Fibroblast of skin of abdomen (primary cell): ENCODE measurements at places on chromosomes 16 and 17.

DNA sequence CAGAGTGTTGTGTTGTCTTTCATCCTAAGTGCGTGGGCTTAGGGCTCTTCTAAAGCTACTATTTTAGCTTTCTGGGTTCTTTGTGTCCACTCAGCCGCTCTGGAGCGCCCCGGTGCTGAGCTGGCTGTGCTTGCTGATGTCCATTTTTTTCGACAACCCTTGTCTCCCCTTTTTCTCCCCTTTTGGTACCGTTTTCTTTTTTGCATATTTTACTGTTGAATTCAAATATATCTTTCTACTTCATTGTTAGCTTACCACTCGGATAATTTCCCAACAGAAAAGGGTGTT lies 1.2 kb downstream of the SRRM2 start:
- DNase-seq, result no peak

DNA sequence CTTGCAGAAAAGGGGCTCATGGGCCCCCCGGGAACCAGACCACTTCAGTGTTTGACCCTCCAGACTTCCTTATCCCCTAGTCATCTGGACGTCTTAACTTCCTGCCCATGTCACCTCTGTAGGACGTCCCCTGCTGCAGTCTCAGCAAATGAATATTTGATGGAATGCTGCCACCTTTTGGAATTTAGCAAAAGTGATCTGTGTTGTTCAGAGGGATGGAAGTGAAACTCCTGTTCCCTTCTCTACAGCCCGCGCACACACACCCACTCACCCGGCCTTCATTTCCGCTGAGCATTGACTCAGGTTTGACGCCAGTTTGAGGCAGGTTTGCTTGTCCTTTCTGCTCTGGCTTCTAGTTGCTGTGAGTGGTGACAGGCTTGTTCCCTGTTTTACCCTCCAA lies 507.2 kb upstream of the EEF2KMT start:
- DNase-seq, result no peak

DNA sequence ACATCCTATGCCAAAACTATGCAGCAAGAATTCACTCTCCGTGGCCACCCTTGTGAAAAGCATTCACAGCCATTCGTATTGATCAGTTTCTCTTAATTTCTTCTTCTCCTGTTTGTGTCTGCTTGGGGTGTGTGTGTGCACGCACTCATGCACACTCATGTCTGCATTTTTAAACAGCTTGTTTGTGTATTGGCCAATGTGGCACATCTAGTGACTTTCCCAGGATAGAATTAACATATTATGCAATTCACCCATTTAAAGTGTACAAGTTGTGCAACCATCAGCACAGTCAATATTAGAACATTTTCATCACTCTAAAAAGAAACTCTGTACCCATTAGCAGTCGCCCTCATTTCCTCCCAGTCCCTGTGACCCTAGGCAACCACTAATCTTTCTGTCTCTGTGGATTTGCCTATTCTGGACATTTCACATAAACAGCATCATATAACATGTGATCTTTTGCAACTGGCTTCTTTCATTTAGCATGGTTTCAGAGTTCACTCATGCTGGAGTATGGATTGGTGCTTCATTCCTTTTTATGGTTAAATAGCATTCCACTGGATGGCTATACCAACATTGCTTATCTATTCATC lies 20.1 kb downstream of the IRX3 start:
- DNase-seq, result no peak

DNA sequence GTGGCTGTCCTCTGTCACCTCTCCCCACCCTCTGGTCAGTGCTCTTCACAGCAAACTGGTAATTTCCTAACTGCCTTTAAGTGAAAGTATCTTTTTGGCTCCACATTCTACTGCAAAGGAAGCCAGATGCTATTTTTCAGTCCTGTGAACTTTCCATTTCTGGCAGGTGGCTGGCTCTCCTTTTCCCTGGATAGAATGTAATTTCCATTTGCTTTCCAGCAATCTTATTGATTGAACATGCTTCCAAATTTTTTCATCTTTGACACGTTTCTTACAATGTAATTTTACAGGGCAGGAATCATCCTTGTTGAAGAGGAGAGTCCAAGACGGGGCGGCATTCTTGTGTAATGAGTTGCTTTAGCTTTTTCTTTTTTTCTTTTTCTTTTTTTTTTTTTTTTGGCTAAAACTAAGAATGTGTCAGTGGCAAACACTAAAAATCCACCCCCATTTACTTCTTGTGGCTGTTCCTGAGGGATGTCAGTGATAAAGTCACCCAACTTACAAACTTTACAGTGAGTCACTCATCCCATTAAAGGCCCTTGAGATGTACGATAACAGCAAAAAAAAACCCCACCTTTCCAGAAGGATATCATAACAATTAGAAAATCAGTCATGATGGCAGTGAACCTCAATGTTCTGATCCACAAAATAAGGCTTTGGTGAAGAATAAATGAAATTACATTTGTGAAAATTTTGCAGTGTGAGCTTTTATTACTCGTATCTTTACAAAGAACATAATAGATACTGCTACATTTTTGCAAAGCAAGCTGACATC lies 29.4 kb upstream of the PRKCA start:
- DNase-seq, result peak; percentile 89

DNA sequence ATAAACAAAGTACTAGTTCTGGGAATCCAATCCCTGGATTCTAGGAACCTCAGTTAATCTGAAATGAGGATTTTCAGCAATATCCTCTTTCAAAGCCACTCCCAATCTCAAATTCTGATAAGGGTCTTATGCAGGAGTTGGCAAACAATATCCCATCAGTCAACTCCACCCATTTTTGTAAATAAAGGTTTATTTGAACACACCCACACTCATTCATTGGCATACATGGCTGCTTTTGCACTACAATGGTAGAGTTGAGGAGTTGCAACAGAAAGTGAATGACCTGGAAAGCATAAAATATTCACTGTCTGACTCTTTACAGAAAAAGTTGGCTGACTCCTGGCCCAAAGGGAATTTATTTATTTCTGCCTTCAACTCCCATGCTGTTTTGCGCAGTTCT lies 157.7 kb upstream of the CDH11 start:
- DNase-seq, result no peak

- DNase-seq, result no peak
These were observed 28.6 kb upstream of the NDRG4 start for GRCh38 chr16:58471209-58471975.

- no peak for DNase-seq
These were observed 9.5 kb downstream of the BCAR1 start for GRCh38 chr16:75241955-75242354.

GRCh38 chr16:81901484-81901883 lies 109.8 kb downstream of the SDR42E1 start:
- DNase-seq, result no peak

DNA sequence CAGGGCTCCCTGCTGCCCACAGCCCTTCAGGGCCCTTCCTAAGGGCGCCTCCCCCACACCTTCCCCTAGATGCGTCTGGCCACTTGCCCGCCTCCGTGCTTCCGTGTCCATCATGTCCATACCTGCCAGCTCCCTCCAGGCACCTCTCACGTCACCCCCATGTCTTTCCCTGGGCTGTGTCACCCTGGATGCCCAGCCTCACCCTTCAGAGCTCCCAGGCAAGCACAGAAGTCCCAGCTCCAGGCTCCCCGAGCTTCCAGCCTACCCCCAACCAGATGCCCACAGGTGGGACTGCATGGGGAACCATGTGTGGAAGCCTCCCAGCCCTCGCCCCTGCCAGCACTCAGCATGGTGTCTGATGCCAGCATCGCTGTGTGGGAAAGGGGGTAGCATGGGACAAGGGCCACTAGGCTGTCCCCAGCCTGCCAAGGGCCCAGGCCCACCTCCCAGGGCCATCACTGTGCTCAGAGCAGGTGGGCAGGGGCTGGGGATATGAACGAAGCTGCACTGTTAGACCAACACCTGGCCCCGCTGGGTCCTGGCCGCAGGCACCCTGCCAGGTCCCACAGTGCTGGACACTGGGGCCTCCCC lies 1.9 kb upstream of the AXIN1 start:
- no peak for DNase-seq

DNA sequence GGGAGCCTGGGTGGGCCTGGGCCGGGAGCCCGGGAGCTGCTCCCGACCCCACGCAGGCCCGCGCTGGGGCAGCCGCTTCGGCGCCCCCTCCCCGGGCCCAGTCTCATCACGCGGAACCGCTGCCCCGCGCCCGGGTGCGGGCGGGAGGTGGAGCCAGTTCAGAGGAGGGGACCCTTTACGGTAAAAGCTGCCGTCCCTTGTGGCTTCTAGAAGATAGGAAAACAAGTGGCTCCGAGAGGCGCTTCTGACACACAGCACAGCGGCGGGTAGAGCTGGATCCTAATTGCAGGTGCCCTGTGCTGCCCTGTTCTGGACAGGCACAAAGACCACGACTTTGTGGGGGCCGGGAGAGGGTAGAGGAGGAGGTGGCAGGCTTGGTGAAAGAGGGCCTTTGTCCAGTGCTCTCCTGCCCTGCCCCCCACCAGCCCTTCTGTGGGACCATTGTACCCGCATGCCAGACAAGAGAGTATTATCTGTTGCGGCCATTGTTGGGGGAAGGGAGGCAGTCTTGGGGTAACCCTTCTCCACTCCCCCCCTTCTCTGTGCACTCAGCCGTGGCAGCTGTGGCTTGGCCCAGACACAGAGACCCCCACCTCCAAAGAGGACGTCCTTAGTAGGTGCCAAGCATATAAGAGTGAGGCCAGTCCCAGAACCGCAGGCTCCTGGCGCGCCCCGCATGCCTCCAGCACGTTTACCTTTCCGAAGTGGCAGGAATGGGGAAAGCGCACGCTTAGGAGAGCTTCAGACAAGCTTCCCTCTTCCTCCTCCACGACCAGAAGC lies 736 bp downstream of the CNP start:
- no peak for DNase-seq

DNA sequence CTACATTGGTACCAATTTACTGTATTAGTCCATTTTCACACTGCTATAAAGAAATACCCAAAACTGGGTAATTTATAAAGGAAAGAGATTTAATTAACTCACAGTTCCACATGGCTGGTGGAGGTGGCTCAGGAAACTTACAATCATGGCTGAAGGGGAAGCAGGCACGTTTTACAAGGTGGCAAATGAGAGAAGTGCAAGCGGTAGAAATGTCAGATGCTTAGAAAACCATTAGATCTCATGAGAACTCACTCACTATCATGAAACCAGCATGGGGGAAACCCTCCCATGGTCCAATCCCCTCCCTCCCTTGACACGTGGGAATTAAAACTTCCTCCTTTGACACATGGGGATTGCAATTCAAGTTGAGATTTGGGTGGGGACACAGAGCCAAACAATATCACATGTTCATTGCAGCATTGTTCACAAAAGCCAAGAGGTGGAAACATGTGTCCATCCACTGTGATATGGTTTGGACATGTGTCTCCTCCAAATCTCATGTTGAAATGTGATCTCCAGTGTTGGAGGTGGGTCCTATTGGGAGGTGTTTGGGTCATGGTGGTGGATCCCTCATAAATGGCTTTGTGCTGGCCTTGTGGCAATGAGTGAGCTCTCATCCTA lies 3.1 kb upstream of the SPACA3 start:
- DNase-seq, result no peak

- DNase-seq, result peak; percentile 85
These were observed 19.9 kb downstream of the GAS7 start for GRCh38 chr17:10178506-10178991.

GRCh38 chr17:72782985-72783701 lies 309.3 kb downstream of the SLC39A11 start:
- DNase-seq, result no peak

- peak; percentile 28 for DNase-seq
These were observed 3.3 kb downstream of the MT1H start for GRCh38 chr16:56672761-56673536.
